ENCODE measurements at places on chromosomes 16 and 17.

- no peak for DNase-seq
These were observed 858 bp upstream of the SMARCE1 start for GRCh38 chr17:40648384-40648968.

GRCh38 chr16:52453644-52454043, 93.3 kb downstream of the TOX3 start:
- no peak for DNase-seq

GRCh38 chr17:20149251-20149650, 140.1 kb downstream of the SPECC1 start:
- no peak for DNase-seq

DNA sequence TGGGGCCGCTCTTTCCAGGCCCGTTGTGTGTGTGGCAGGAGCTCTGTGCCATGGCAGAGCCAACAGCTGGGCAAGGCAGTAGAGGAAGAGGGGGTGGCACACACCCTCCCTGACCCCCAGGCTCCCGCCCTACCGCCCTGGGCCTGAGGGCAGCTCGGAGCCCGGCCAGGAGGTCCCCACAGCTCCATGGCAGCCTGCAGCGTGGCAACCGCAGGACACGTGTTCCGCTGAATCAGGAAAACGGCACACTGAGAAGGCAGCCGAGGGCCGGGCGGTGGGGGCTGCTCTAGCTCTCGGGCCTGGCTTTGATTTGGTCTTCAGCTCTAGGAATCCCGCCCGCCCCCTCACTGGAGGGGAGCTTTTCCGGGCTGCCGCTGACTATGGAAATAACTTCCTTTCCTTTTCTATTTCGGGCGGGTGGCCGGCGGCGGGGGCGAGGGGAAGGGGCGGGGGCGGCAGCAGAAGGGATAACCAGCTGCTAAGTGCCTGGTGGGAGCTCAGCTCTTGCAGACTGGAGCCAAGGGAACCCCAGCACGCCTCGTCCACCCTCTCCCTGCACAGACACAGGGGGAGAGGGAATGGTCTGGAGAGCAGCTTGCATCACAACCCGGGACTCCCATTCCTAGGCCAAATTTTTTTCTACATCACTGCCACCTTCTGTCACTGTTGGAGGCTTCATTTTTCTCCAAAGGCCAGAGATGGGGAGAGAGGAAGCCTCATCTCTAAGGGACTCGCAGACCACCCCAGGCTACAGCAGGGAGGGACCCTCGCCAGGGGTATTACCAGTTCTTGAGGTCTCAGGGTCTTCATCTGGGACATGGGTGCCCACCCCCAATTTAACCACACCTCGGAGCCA, 24.8 kb upstream of the MRPS23 start:
- DNase-seq = no peak

DNA sequence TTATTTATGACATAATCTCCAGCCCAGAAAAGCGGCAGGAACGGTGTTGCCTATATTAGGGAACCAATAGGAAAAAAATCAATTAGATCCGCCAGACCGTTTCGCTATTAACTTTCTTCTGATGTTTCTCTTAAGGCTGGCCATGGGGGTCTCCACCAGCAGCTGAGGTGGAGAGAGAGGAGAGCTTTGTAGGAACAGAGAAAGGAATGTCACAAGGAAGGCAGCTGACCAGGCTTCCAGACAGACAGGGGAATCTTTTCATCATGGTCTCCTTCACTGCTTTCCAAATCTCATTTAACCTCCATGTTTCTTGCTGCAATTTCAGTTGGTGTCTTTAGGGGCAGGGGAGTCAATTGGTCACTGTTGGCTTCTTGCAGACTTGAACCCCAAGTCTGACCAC, 8.9 kb upstream of the SEZ6 start:
- no peak for DNase-seq

DNA sequence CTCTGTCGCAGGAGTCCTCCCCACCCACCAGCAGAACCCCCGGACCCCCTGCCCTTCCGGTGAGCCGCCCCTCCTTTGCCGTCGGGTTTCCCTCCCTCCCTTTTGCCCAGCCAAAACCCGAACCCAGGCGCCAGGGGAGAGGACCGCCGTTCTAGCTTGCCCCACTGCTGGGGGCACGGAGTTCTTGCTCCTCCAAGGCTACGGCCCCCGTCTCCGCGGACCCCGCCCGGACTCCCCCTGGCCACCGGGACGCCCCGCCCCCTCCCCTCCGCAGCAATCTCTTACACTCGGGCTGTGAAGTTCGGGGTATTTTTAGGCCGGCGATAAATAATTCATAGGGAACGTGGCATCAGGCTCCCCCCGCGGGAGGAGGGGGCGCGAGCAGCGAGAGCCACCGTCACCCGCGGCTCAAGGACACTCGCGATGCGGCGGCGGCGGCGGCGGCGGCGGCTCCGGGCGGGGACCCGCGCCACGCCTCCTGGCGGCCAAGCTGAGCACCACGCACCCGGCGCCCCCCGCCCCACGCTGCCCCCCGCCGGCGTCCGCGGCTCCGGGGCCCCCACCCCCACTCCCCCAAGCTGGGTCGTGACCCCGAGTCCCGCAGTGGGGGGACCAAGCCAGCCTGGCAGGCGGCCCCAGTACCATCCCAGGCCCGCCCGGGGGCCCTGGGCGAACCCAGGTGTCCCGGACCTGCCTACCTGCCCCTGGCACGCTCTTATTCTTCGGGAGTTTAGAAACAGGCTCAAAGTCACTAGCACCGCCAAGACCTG, at the start of gene GRIN2C:
Gene GRIN2C (minus strand): TSS at position 427 of the 770 bp plus-strand sequence. CDS start 4,793 bp downstream, outside the sequence.
- no peak for DNase-seq

DNA sequence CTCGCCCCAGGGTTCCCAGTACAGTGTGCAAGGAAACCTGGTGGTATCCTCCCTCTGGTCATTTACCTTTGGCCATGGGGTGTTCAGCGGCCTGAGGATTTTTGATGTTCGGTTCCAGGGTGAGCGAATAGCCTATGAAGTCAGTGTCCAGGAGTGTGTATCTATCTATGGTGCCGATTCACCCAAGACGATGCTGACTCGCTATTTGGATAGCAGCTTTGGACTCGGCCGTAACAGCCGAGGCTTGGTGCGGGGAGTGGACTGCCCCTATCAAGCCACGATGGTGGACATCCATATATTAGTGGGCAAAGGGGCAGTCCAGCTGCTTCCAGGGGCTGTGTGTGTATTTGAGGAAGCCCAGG, 1.2 kb downstream of the AOC2 start:
- no peak for DNase-seq

DNA sequence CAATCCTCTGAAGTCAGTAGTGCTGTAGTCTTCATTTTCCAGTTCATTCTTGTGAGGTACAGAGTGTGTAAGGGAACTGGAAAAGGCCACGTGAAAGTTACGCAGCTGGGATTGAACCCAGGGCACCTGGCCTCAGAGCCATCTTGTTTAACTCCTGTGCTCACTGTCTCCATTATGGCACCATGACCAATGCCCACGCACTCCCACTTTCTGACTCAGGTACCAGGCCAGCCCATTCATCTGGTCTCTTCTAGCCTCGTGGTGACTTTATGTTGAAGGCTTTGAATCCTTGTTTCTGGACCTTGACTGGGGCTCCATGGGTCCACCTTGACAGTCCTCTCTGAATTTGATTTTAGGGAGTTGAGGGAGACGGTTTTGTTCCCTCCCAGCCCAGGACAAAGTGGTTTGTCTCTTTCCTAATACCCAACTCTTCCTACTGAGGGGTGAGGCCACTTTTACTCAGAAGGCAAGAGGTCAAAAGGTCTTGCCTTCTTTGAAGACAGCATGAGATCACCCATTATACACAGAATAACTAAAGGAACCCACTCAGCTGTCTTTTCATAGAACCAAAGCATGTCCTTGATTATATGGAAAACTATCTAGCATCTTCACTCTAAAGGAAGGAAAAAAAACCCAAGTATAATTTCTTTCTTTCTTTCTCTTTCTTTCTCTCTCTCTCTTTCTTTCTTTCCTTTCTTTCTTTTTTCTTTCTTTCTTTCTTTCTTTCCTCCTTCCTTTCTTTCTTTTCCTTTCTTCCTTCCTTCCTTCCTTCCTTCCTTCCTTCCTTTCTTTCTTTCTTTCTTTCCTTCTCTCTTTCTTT, 50.0 kb downstream of the OTOA start:
- no peak for DNase-seq

DNA sequence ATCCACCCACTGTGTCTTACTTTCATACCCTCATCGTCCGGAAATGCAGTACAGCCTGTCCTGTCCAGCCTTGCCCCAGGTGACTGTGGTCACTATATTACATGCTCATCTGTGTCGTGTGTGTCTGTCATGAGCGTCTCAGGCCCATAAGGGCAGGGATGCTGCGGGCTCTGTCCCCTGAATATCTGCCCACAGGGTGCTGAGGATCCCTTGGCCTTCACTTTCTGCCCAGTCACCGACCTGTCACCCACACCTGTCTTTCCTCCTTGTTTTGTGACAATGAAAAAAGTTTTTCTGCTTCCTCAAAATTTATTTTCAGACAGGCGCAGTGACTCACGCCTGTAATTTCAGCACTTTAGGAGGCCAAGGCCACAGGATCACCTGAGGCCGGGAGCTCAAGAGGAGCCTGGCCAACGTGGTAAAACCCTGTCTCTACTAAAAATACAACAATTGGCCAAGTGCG, 1.4 kb upstream of the CTRB1 start:
- no peak for DNase-seq

DNA sequence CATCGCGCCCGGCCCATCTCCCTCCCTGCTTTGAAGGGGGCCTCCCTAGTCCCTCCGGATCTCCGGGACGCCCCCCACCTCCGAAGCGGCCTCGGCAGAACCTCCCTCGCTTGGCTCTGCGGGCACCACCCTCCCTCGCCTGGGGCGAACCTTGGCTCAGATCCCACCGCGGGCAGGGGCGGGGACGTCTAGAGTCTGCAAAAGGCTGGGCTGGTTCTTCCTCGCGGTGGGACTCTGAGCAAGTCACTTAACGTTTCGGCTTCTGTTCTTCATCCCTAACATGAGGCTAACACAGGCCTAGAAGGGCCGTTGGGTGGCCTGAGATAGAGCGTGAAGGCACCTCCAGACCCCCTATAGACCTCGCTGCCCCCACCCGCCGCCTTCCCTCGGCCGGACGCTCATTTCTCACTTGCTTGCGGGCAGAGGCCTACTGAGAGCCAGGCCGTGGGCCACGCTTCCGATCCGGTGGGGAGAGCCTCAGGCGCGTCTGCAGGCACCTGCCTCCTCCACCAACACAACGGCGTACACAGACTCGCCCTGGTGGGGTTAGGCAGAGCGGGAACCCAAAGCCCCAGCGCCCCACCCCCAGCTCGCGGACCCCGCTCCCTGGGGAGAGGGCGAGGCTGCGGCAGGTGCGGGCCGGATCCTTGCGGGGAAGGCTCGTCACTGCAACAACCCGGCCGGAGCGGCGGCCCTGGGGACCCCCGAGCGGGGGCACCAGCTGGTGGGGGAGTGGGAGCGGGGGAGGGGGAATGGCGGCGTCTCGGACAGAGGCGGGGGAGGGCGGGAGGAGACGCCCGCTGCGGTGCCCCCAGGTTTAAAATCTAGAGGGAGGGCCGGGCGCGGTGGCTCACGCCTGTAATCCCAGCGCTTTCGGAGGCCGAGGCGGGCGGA, 5.4 kb downstream of the MYO1C start:
- DNase-seq = no peak

DNA sequence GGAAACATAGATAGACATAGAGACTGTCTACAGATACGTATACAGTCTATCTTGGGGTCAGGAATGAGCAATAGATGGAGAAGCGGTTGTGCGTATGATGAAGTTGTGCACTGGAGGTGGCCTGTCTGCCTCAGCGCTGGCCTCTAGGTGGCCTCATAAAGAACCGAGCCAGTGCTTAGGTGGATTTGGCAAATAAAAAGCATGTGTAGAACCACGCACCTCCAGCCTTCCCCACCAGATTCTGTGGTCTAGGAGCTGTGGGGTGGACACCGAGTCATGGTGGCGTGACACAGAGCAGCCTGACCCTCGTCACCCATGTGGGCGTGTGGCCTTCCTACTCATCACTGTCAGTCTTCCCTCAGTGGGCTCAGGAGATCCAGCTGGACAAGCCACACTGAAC, 34.0 kb downstream of the PGS1 start:
- no peak for DNase-seq

GRCh38 chr16:23962001-23962400, 126.2 kb downstream of the PRKCB start:
- DNase-seq = no peak

DNA sequence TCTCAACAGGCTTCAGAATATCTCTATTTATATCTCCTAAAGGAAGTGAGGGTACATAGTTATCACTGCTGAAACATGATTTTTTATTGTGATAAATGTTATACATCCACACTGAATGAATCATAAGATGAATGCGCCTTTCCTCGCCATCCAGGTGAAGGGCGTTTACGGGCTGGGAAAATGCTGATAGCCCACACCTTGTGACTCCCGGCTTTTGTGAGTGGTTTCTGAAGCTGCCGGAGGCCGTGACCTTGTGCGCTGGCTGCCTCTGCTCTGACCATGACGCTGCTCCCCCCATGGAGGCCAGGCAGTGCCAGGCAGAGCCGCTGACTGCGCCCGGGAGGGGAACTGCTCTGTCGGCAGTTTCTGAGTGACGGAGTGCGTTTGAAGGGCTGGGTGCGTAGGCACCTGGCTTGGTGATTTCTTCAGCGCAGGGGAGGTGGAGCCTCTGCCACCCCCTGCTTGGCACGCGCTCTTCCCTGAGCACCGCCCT, 97.2 kb downstream of the RAP1GAP2 start:
- no peak for DNase-seq

- DNase-seq = no peak
These were observed 29.6 kb upstream of the MMD start for GRCh38 chr17:55451203-55451641.

DNA sequence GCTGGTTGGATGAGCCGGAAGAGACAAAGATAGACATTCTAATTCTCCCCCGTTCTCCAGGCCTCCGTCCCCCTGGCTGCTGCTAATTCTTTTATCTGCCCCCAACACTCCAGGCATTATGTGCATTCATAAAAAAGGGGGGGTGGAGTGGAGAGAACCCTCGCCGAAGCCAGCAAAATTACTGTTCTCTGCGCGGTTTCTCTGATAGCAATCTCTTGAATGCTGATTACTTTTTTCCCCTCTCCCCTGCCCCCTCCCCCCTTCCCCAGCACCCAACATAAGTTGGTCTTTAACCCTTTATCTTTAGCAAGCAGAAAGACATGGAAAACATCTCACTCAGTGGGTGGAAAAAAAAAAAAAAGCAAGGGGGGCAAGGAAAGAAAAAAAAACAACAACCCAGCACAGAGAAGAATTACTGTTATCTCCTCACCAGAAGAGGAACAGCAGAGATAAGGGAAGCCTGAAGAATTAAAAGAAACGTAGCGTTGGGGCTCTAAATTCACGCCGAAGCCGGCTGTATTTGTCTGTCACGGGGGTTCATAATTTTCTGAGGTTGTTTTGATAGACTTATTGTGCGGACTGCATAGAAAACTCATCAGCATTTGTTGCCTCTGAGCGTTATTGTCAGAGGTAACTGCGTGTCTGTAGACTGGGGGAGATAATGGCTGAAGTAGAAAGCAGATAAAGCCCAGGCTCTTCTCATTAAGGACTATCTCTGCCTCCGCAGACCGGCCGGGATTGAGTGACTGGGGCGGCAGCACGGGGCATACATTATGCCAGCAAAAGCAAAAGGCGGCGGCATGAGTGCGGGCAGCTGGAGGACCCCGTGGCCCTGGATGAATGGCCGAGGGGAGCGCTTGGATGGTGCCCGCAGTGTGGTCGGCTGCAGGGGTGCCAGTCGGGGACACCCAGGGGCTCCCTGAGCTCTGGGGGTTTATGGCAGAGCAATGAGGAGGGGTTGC, 126.9 kb downstream of the MRM1 start:
- DNase-seq = no peak

Measured in MM.1S (cell line).